ENCODE measurements at places on chromosomes 6 and 20.

DNA sequence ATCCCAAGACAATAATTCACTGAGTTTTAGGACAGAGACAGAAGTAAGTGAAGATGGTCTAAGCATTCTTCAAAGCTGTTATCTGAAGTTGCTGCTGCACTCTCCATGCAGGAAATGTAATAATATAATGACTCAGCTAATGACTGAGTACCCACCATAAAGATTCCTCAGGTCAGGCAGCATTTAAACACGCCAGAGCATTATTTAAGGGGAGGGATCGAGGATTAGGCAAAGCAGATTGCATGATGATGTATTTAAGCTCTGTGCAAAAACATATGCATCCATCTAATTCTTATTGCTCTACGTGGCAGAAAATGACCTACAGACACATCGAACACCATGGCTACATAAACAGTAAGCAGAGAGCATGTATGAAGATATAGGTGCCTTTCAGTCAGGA is 216.4 kb downstream of the UNC5CL start:
- DNase-seq, result no peak

DNA sequence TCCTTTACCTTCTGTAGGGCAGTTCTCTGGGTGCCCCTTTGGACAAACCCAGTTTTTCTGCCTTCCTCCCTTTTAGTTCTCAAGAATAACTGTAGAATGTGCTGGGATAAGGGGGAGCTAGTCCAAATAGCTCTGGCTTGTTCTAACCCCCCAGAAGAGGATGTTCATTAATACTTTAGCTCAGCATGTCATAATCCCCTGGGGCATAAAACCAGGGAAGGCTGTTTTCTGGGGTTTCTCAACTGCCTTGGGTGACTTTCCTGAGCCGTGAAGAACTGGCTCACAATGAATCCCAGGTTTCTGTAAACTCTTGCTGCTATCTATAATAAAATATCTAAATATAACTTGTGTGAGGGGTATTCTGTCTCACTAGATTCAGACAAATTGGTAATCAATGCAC is 44.5 kb upstream of the RNF217 start:
- no peak for DNase-seq

DNA sequence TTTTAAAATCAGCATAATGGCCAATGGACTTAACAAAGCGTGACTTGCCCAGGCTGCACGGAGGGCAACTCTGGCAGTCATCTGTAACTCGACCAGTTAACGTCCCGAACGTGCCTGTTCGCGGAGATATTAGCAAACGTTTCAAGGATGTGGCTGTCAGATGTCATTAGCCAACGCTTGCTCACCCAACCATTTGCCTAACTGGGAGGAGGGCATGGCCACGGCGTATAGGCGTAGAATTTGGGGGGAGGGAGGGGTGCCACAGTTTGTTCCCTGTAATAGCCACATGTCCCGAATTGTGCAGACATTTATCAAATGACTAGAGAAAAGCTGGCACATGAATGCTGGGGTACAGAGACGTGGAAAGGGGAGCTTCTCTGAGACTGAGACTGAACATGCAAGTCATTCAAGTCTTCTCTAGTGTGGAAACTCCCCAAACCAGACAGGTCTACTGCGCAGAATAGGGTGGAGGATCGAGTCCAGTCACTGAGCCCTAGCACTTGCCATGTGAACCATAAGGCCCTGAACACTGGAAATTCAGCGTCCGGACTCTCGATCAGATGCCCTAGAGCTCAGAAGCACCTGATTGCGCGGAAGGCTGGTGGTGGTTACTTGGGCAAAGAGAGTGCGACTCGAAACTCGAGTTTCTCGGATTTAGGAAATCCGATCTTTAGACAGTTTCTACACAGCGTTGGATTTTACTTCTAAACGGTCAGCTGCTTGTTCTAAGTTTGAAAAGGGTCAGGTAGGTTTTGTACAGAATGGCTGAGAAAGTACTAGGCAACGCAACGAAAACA is 32.6 kb downstream of the TFAP2B start:
- DNase-seq, result no peak

DNA sequence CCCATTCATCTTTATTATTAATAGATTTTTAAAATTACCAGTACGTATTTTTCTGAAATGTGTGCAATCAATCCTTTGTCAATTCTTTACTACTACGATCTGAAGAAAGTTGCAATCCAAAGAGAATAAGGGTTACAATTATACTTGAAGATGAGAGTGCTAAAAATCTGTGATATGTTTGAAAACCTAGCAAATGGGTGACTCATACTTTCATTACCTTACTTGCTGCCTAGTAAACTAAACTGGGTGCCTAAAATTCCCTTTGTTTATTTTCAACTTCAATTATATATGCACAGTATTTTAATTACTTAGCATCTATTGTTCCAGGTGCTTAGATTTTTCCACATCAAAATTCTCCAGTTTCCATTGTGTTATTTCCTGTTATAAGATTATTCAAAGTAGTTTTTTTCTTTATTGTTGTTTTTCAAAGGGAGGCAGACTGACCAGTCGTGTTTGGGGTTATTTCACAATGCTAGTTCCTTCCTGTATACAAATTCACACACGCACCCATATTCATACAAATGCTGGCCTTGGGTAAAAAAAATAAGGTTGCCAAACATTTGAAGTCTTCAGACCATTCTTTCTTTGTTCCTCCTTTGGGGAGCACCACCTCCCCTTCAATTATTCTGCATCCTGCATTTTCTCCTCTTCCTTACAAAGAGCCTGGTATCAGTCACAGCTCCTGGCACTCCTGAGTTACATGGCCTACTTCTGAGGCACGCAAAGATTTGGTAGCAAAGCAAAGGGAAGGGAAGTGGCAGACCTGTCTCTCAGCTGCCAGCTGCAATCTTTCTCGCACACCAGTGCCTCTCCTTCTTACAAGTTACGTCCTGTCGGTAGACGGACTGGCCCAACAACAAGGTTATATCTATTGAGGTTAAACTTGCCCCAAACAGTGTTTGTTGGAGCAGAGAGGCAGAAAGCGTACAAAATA is 16.2 kb upstream of the FAM135A start:
- no peak for DNase-seq

GRCh38 chr20:15627501-15627903 is 945.7 kb downstream of the KIF16B start:
- DNase-seq, result no peak

DNA sequence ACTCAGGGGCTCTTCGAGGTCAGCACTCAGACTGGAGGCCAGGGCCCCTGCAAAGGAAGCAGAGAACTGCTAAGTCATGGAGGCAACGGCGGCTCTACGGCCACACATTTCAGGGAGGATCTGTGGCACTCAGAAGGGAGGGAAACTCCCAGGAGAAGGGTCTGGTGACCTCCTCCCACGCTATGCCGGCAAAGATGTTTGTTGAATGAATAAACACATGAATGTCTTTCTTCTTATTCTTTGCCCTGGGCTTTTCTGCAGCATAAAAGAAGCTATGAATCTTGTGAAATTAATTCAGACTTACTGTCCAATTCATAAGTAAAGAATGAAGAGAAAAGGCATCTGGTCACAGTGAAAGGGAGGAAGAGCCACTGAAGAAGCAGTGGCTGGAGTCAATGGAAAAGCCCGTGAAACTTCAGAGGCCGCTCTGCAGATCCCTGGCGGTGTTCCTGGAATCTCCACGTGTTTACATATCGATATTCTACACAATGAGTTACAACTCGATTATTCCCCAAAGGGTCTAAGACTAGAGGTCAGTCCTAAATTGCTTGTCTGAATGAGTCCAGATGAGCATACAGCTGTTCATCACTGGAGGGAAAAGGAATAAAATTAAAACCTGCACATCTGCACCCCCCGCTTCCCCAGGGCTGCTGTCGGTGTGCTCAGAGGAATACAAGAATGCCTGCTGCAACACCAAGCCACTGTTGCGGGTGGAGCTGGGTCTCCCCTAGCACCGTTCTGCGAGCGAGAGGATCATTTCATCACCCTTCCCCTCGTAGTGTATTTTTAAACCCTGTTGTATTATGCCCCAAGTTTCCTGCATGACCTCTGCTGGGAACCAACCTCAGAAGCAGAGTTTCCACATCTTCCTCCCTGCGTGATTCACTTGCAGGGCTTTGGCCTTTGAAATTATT is 25.6 kb downstream of the INSM1 start:
- DNase-seq, result no peak

DNA sequence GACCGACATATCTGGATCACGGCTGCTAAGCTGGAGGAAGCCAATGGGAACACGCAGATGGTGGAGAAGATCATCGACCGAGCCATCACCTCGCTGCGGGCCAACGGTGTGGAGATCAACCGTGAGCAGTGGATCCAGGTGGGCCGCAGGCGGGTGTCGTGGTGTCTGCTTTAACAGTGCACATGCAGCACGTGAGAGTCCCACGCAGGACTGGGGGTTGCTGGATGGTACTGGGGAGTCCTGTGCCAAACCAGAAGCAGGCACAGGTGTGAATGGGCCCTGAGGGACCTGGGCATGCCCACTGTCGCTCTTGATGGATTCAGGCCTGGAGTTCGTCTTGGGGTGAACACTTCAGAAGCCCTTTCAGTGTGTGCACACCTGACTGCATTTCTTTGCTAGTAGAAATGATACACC is 24.6 kb upstream of the C20orf204 start:
- DNase-seq, result no peak

- no peak for DNase-seq
These were observed 36.0 kb downstream of the ATXN1 start for GRCh38 chr6:16725145-16725864.

- DNase-seq, result no peak
These were observed 171.1 kb downstream of the ARID1B start for GRCh38 chr6:156948277-156948676.

DNA sequence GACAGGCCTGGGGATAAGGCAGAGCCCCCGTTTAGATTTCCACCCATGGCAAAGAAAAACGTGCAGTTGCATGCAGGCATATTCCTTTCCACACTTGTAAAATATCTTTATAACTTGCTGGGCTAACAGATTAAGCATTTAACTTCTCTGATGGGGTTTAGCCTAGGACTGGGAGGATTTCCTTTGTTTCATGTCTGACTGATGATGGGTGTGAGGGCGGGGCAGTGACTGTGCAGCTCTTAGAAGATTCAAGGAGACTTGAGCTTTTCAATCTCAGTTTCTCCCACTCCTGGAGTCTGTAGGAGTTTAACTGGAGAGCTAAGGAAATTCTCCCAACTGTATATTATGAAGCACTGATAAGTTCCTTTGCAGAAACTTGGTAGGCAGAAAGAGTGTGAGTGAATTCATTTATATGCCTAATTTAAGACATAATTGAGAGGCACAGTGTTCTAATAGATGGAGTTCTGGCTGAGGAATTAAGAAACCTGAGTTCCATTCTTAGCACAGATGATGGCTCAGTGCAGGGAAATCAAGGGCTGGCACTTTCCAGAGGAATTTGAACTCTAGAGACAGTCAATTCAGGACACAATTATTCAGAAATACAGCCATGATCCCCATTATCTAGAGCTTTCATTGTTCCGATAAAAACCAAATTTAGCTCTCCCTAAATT is 214.6 kb upstream of the CNR1 start:
- DNase-seq, result no peak

DNA sequence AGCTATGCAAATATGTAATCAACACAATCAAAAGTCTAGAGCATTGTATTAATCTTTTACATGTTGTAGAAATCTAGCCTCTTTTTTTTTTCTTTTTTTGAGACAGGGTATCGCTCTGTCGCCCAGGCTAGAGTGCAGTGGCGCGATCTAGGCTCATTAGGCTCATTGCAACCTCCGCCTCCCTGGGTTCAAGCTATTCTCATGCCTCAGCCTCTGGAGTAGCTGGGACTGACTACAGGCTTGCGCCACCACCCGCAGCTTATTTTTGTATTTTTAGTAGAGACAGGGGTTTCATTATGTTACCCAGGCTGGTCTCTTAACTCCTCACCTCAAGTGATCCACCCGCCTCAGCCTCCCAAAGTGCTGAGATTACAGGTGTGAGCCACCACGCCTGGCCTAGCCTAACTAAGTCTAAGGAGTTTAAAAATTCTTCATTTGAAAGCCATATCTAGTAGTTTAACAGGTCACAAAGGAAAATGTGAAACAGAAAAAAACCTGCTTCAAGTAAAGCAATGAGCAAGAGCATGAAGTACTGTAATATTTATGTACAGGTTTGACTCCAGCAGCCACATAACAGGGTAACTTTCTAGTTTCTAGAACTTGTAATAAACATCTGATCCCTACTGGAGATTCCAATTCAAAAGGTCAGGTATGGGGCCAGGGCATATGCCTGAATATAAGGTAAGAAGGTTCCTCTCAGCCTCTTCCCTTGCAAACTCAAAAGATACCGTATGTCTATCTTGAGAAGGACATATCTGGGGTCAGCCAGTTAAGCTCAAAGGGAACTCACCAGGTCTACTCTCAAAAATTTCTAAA is 4.4 kb downstream of the CPNE1 start:
- no peak for DNase-seq

GRCh38 chr6:108348655-108349349 is 53.9 kb downstream of the AFG1L start:
- DNase-seq, result no peak

- peak; percentile 78 for DNase-seq
These were observed 58.6 kb downstream of the NUDT3 start for GRCh38 chr6:34333858-34334257.

- no peak for DNase-seq
These were observed 4.5 kb upstream of the SLC52A3 start for GRCh38 chr20:772806-773205.

DNA sequence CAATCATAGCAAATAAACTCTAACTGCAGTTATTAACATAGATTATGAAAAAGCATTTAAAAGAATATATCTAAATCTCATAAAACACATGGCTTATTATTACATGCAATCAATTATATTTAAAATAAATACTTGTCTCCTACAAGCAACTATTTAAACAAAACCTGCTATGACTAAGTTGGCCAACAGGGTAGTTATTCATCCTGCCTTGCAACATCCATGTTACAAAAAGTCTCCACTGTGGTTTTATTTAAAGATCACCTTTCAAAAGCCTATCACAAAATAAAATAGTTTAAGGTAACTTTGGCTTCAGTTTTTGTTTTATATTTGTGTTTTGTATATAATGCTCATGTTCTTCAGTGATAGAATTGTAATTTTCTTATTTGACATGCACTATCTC is 1127.0 kb upstream of the MAP3K7 start:
- DNase-seq, result no peak

DNA sequence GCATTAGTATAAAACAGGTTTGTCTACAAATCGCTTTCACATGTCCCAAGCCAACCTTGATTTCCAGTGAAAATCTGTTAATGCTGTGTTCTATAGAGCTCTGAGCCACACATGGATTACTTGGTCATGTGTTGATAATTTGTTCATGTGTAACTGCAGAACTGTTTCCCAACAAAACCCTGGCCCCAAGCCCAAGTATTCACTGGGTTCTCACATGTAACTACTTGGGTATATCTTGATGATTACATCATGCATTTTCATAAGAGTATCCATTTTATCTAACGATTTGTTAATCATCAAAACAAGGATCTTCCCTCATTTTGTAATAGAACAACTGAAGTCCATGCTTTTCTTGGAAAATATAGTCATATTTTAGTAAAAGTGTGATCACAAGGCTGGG is 657.6 kb downstream of the PRKN start:
- no peak for DNase-seq

- no peak for DNase-seq
These were observed 84.5 kb downstream of the PSMG4 start for GRCh38 chr6:3343089-3343883.

- no peak for DNase-seq
These were observed 610 bp downstream of the PSORS1C1 start for GRCh38 chr6:31114970-31115849.

GRCh38 chr6:27962506-27962905 is 5.5 kb downstream of the OR2B6 start:
- DNase-seq, result no peak
